CD8-positive, alpha-beta T cell (primary cell): ENCODE measurements at places on chromosomes 5 and 9. TPM values are rescaled to one million over a fixed set of nuclear protein-coding genes. Genes with fewer than 3 reads are reported as not detected.
A peak's percentile ranks its signal among the peaks of the same experiment; 100 is the strongest.

GRCh38 chr5:54589786-54590185 lies 72.2 kb downstream of the SNX18 start:
- DNase-seq: no peak

PTCD2 gene
- 3.7 TPM for total RNA-seq

GRCh38 chr9:30349526-30350513 lies 2034.6 kb upstream of the ACO1 start:
- DNase-seq: no peak

- DNase-seq: peak; percentile 72
Observed at GRCh38 chr9:136978073-136978864, 965 bp downstream of the PTGDS start.

IQGAP2 gene
- total RNA-seq: 34.3 TPM

DNA sequence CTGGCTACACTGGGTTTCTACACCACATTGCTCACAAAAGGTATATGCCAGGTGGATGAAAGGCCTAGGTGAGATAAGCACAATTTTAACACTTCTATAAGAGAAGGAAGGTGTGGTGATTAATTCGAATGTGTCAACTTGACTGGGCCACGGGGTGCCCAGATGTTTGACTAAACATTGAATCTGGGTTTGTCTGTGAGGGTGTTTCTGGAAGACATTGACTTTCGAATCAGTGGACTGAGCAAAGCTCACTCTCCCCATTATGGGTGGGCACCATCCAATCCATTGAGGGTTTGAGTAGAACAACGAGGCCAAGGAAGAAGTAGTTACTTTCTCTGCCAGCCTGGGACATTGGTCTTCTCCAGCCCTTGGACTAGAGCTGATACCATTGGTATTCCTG lies 78.2 kb upstream of the COL5A1 start:
- DNase-seq: no peak

- DNase-seq: no peak
Observed at GRCh38 chr9:14616188-14616982, 76.8 kb downstream of the ZDHHC21 start.

DNA sequence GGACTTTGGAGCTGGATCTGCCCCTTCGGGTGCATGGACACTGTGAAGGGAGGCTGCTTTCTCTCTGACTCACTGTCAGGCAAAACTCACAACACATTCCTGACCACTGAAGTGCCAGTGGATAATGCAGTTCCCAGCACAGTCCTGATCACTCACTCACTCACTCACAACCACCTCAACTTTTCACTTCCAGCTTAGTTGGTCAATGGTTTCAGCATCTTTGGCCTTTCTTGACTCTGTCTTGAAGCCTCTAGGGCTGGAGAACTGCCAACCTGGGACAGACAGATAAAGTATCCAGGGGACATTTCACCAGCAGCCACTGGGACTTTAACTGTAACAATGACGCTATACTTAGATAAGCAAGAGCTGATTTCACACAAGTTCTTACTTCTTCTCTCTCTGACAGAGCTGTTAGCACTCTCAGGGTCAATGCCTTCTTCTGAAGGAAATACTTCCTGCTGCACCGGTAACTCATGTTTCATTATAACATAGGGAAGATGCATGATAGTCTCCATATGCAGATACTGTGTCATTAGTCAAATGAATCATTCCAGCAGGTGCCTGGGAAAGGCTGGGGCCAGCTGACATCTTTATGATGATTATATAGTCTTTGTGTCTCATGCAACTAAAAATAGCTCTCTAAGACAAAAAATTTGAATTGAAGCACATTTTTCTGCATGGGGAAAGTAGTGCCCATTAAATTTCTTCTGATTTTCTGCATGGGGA lies 499.0 kb downstream of the SEMA5A start:
- no peak for DNase-seq

DNA sequence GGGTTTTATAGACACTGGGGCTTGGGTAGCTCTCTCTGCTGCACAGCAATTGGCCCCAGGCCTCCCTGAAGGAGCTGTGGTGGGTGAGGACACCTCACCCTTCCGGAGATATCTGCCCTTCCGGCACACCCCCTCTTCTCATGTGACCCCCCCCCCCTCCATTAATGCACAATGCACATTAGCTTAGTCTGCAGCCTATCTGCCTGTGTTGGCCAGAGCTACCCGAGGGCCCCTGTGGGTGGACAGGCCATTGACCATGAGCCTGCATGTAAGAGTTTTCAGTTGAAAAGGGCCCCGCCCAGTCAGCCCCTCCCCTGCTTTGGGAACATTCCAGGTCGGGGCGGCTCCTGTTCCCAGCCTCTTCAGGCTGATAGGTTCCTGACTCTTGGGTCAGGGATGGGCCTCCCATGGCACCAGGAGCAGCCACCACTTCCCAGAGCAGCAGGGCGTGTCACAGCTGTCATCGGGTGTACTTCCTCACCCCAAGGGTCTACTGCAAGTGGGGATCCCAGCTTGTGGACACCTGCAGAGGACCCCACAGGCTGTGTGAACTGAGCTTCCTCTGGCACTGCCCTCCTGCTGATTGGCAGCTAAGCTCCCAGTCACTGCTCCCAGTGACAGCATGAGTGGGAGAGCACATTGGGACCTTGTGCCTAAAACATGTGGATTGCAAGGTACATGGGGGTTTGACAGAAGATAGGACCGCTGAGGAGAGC lies 17.8 kb downstream of the PHF2 start:
- no peak for DNase-seq

DNA sequence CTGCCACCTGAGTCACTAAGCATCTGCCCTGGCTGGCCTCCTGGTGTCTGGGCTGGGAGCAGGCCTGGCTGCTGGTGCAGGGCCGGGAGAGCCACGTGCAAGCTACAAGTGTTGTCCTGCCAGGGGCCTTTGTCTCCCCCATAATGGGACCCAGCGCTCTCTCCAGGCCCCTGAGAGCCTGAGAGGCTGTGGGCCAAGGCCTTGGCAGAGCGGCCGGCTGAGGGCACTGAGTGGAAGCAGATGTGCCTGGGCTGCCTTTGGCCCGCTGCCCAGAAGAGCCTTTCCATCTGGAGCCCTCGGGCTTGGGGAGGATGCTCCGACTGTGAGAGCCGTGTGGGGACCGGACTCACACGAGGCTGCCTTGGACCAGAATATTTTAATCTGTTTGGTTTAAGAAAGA lies 185.5 kb downstream of the RGS3 start:
- no peak for DNase-seq

CSF1R gene
- total RNA-seq: not detected

DNA sequence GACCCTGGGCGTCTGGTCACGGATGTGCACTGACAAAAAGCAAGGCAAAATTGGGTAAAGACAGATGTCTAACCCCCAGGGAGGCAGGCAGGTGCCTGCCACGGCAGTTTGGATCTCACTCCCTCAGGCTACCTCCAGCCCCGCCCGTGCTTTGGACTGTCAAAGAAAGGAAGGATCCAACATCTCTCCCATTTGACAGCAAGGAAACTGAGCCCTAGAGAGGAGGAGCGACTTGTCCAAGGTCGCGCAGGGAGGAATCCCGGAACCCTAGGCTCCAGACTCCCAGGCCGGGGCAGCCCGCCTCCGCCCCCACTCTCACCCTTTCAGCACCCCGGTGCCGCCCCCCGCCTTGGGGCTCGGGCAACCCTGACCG lies 376 bp downstream of the GOLGA1 start:
- DNase-seq: no peak

GRCh38 chr9:94905606-94906005 lies 179.1 kb downstream of the AOPEP start:
- no peak for DNase-seq

DNA sequence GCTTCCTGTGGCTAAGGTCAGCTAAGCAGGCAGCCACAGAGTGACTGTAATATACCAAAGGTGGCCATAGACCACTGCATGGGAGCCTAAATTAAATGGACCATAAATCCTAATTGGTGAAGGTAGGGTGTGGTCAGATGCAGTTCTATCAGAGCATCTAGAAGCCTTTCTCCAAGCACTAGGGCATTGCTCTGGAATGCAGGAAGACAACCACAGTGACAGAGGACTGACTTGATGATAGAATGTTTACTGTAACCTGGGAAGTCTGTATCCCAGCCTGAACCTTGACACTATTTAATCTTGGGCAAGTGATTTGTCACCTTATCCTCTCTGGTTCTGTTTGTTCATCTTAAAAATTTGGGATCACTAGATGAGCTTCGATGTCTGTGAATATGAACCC lies 2.3 kb downstream of the FBXO38 start:
- DNase-seq: no peak

- no peak for DNase-seq
Observed at GRCh38 chr5:5351288-5351979, 71.0 kb upstream of the ICE1 start.

TPPP gene
- 5.1 TPM for total RNA-seq

GRCh38 chr9:108099854-108100253 lies 610.3 kb upstream of the KLF4 start:
- DNase-seq: no peak

RBM18 gene
- total RNA-seq: 34.0 TPM

DNA sequence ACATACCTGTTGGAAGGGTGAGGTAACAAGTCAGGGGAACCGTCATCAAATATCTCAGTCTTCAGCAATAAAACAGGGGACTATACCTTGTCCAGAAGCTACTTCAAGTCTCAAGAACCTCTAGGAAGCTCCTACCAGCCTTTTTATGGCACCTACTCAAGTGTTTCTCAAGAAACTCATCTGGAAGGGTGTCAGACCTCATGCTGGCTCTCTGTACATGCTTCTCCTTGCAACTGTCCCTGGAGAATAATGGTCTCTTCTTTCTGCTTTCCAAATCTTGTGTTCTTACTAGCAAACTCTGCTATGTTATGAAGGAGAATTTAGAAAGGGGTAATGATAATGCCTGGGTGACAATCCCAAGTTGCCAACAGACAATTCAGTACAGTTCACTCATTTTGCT lies 8.3 kb upstream of the PTAR1 start:
- DNase-seq: no peak

GRCh38 chr9:38022995-38023394 lies 46.0 kb downstream of the SHB start:
- DNase-seq: no peak
